T-helper 9 cell (primary cell): ENCODE measurements at places on chromosomes 5 and 9.

GRCh38 chr9:68738358-68738757 lies 33.3 kb downstream of the PIP5K1B start:
- no peak for DNase-seq

- DNase-seq: no peak
These were observed 418.0 kb downstream of the CETN3 start for GRCh38 chr5:89991592-89991991.

DNA sequence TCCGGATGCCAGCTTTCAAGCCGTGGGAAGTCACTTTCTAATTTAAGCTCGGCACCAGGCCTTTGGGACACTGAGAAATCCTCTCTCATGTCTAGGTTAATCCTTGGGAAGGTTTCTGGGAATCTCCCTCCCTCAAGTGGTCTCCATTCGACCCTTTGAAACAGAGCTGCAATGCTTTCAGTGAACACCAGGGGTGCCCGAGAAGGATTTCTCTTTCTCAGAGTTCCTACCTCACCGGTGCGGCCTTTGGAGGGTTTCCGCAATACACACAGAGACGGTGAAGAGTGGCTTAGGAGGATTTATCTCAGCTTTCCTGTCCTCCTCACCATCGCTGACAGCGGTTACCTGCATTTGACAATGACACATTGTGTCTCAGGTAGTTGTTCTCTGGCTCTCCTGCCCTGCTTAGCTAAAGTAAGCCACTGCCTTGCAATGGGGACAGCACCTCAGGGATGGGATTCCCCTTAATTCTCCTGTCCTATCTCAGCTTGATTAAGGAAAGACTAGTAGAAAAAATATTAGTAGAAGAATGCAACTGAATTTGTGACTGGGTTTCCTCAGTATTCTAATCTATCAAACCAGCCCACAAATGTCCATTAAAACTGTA lies 180.6 kb downstream of the GABRG2 start:
- no peak for DNase-seq

DNA sequence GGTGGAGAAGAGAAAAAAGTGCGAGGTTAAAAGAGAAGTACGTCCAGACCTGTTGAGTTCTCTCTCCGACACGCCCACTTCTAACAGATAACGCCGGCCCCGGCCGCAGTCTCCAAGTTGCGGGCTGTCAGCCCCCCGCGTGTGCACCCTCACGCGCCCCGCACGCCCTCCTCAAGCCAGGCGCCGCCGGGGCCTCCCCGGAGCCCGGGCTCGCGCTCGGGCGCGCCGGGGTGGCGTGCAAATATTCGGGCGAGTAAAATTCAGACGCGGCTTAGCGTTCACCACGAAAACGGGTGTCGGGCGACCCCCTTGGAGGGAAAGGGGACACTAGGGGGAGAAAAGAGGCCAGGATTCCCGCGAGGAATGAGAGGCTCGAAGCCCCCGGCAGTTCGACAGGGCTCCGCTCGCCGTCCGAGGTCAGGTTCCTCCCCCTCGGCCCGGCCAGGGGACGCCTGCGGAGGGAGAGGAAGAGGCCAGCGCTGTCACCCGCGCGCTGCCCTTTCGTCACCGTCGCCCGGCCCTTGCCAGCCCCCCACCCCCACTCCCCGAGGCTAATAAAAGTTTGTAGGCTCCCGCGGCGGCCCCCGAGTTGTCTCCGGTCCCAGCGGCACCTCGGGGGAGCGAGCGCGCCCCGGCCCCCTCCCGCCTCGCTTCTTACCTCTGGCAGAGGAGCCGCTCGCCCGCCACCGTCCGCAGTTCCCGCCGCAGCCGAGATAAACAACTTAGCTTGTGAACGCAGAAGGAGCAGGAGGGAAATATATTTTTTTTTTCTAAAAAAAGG lies 743 bp downstream of the NR3C1 start:
- peak; percentile 47 for DNase-seq

- no peak for DNase-seq
These were observed 36.1 kb upstream of the JADE2 start for GRCh38 chr5:134489227-134489944.

DNA sequence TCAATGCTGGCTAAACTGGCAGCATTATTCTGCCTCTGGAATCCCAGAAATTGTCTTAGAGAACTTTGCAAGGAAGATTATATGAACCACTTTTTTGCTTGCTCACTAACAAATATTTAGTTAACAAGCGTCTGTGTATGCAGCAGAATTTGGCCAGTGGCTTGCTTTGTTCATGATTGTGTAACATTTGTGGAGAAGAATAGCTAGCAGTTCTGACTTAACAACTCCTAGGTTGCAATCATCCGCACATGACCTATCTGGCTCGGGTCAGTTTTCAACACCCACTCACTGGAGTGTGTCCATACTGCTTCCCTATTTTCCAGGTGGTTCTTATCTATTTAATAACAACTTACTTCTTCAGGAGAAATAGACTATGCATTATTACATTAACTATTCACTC lies 98.5 kb downstream of the SNX18 start:
- no peak for DNase-seq

GRCh38 chr9:35771075-35771433 lies 17.0 kb upstream of the MSMP start:
- no peak for DNase-seq

DNA sequence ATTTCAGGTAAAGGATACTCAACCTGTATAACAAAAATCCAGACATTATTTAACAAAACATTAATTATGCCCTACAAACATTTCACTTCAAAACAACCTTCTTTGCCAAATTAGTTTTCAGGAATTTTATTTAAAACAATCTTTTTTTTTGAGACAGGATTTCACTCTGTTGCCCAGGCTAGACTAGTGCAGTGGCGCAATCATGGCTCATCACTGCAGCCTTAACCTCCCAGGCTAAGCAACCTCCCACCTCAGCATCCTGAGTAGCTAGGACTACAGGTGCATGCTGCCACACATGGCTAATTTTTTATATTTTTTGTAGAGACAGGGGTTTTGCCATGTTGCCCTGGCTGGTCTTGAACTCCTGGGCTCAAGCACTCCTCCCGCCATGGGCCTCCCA lies 3.9 kb downstream of the FNIP1 start:
- no peak for DNase-seq

GRCh38 chr9:135949501-135950134 lies 11.6 kb downstream of the UBAC1 start:
- no peak for DNase-seq

DNA sequence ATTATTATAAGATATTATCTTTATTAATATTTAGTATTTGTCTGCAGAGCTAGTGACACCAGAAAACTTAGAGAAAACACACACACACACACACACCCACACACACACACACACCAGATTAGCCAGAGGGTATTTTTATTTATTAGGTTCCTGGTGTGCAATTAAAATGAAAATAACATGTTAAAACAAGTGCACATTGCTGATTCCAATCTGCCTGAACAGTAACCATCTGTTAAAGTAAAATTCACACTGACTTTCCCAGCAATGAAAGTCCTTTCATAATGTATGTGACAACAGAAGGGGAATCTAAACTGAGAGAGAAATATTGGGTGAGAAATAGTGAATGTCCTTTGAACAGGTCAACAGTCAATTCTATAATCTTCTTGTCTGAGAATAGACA lies 2323.5 kb upstream of the ACO1 start:
- DNase-seq: no peak

- DNase-seq: no peak
These were observed 30.2 kb downstream of the MLANA start for GRCh38 chr9:5920860-5921328.

DNA sequence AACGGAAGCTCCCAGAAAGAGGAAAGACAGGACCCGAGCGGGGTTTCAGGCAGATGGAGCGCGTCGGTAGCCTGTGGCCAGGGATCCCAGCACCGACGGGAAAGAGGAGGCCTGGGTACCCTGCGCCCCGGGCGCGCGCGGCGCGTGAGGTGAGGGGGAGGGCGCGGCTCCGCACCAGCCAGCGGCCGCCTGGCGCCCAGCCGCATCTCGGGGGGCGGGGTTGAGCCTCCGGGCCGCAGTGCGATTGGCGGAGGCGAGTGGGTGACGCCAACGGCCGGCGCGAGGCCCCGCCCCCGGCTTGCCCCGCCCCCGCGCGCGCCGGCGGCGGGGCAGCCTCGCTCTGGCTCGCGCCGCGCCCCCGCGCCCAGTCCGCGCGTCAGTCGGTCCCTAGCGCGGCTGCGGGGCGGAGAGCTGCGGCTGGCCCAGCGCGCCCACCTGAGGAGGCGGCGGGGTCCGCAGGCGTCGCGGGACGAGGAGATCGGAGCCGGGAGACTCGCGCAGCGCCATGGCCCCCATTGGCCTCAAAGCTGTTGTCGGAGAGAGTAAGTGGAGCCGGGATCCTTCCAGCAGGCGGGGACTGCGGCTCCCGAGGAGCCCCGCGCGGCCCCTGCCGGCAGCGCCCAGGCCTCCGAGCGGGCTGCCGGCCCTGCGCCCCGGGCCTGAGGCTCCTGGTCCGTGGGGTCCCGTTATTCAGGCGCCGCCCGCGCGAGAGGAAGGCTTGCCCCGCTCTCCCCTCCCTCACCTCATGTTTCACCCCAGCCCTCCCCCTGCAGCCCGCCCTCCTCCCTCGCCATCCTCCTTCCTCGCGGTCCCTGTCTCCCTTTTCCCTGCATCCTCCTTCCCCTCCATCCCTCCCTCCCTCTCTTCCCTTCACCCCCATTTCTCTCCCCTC lies at the start of gene STXBP1:
Gene STXBP1, plus strand, starts transcription at position 379 of the 892 bp plus-strand sequence. Its CDS starts 127 bp downstream, at position 506.
- peak; percentile 82 for DNase-seq

DNA sequence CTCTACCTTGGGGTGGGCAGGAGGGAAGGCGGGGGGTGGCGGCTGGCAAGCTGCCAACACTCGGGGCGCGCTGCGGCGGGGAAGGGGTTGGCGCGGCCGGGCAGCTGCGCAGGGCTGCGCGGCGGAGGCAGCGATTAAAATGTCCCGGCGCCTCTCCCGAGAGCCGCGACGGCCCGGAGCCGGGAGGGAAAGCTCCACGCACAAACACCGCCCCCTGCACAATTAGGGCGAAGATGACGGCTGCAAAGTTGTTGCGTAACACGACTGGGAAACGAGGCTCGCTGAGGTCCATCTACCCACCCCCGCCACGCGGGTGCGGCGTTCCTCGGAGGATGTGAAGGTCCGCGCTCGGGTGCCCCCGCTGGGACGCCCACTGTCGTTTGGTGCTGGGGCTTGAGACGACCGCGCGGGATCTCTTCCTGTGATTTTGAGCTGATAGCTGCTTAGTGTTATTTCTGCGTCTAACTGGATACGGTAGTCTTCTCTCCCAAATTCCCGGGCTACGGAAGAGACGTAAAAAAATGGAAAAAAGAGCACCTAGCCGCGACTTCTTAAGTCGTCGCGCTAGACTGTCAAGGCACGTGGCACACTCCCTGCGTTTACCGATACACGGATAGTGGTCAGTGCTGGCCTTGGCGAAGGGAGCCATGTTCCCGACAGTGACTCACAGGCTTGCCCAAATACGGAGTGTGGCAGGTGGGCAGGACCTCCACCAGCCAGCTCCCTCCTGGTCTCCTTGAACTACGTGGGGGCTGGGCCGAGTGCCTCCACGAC lies 958 bp upstream of the NFIL3 start:
- DNase-seq: peak; percentile 32

DNA sequence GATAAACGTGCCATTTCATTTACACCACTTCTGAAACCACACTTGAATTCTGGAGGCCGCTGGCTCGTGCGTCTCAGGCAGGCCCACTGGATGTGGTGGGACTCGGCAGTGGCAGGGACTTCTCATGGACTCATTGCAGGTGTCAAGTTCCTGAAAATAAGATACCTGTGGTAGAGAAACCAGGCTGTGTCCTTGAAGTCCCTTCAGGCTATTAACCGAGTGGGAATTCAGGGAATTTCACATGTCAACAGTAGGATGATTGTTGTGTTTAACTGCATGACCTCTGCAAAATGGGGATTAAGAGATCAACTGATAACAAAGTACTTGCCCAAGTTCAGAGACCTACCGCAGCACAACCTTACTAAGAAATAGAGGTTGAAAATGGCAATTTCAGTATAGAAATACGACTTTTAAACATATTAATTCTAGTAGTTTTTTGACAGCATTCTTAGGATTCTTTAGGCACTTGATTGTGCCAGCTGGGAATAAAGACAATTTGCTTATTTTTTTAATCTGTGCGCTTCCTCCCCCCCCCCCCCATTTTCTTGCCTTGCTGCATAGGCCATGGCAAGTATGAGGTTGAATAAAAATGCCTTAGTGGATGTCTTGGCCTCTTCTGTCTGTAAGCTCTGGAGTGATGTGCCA lies 26.8 kb downstream of the TRIP13 start:
- no peak for DNase-seq

DNA sequence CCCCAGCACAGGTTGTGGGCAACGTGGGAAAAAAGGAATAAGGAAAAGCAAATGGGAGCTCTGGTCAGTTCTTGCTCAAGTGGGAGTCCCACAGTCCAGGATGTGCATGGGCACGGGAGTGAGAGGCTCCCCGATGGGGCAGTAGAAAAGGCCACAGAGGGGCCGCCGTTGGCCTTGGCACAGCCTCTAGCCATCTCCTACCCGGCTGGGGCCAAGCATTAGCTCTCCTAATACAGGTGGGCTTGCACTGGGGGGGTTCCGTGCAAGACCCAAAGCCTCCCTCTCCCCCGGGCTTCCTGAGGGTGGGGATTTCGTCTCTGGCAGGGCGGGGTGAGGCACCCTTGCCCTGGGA lies 212.2 kb upstream of the MVB12B start:
- DNase-seq: no peak

DNA sequence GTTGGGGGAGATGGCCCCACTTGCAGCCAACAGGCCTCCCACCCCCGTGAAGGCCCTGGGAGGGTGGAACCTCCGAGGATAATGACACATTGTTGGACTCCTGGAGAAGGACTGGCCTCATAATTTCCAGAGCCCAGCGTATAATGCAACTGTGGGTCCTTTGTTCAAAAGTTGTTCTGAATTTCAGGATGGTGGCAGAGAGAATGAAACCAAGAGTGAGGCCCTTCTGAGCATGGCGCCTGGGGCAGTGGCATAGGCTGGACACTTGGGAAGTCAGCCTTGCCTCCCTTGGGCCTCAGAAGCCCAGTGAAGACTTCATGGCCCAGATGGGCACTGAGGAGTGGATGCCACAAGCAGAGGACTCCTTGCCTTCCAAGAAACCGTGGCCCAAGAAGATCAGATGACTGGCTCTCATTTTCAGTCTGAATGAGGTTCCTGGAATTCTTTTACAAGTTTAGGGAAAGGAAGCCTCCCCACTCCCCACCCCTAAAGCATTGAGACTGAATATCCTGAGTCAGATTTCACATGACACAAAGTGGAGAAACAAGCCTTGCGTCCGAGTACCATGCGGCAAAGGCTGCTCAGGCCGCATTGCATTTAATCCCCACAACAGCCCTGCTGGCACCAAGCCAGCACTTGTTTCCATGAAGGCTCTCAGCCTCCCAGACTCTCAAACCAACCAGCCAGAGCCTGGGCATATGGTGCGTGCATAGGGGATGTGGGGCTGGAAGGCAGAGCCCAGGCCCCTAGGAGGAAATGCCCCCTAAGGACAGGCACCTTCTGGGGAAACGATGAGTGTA lies 96.7 kb upstream of the SMIM23 start:
- DNase-seq: no peak

DNA sequence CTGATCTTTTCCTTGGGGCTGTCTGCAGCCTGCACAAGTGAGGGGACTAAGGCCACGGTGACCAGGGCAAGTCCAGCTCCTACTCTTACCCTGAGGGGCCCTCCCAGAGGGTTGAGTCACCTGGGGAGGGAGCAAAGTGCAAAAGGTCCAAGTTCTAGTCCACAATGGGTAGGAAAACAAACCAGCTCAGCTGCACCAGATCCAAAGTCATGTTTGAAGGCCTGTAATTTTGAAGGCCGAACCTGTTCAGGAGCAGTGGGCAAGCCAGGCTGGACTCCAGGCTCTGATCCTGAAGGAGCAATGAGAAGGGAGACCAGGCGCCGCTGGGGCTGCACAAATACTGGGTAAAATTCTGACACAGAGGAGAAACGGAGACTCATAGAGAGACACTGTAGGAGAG lies 15.8 kb upstream of the TCF7 start:
- DNase-seq: no peak
